CD4-positive, alpha-beta T cell treated with Interleukin-4 for 4 hours (primary cell): ENCODE measurements at places on chromosomes 3 and 15.

DNA sequence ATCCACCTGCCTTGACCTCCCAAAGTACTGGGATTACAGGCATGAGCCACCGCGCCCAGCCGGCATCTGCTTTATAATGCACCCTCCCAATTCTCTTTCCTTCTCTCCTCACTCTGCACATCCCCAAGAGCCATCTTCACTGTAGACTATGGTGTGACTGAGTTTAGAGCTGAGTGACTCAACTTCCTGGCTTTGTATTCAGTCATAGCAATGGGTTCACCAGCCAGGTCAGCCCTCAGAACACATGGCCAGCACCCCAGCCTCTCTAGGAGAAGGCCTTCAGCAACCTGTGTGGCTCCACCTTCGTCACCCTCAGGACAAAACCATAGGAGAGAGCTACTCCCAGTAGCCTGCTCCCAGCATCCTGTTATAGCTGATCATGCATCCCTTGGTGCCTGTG, 33.0 kb downstream of the ARID3B start:
- no peak for DNase-seq

DNA sequence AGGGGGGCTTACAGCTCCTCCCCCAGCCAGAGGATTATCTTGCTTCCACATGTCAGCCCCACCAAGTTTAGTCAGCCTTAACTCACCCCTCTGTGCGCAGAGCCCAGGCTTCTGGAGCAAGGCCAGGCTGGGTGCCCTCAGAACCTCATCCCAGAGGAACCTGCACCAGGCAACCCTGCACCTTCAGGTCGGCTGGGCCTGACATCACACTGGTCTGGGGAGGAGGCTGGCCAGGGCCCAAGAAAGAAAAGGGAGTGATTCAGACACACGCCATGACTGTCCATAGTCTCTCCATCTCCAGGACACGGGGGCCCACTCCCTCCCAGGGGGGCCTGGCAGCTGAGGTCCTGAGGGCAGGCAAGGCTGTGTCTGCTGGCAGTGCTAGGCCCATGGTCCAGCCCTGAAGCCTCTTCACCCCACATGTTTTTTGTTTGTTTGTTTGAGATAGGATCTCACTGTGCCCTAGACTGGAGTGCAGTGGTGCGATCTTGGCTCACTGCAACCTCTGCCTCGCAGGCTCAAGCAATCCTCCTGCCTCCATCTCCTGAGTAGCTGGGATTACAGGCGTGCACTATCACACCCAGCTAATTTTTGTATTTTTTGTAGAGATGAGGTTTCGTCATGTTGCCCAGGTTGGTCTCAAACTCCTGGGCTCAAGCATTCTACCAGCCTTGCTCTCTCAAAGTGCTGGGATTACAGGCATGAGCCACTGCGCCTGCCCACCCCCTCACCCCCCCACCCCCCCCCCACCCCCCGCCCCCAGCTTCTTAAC, 11.1 kb downstream of the TNK2 start:
- no peak for DNase-seq

- no peak for DNase-seq
Measured at GRCh38 chr15:99158626-99159412, 53.9 kb downstream of the SYNM start.

GRCh38 chr3:69292185-69292584, 93.7 kb downstream of the FRMD4B start:
- DNase-seq, result no peak

DNA sequence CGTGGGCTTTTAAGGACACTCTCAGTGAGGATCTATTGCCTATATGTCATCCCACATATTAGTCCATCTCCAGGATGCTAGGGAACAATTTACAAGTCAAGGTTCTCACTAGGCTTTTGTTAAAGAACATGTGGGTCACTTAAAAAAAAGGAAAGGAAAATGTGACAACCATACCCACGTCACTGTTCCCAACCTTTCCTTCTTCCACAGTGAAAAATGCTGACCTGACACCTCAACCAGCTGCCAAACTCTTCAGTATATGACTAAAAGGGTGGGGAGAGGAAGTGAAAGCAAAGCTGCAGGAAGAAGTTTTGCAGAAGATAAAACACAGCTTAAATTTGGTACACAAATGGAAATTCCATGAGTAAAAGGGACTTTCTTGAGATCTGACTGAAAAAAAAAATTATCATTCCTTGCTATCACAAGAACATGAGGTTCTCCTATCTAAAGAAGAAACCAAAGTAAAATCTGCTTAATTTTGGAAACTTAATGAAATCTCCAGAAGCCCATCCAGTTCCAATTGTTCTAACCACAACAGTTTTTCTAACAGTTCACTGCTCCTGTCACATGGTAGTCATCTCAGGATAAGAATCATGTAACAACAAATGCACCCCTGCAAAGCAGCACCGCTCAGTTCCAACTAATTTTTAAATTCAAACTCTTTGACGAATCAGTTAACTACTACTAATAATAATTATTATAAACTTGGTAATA, 117.0 kb upstream of the TSPAN3 start:
- peak; percentile 34 for DNase-seq

GRCh38 chr3:45677033-45677446, 12.2 kb upstream of the SACM1L start:
- peak; percentile 58 for DNase-seq
